Nucleus accumbens (tissue), 56 donors: ENCODE measurements at places on chromosomes 4 and X.

DNA sequence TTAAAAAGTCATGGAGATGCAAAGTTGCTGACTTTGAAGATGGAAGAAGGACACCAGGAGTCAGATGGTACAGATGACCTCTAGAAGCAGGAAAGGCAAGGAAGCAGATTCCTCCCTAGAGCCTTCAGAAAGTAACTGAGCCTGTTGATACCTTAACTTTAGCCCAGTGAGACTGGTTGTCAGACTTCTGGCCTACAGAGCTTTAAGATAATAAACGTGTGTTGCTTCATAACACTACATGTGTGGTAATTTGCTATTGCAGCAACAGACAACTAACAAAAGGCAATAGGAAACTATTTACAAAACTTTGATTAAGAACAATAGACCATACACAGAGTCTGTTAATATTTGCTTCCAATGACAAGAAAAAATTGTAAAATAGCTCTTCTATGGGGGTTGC is 102.0 kb upstream of the USP38 start:
- DNase-seq, result no peak

DNA sequence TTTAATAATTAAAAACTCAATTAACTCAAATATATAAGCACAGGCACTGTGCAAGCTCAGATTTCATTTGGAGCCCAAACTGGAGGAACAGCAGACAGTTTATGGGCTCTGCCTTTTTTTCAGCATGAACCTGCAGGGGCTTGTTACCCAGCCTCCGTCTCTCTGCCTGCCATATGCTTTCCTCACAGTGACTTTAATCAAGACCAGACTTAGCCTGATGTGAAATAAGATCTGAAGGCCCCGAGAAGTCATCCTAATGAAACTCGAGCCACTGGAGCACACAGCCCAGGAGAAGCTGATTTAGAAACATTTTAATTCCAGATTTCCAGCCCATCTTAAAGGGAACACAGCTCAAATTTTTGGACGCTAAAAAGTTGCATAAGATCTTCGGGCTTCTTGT is 55.6 kb downstream of the SPATA18 start:
- DNase-seq, result no peak

GRCh38 chrX:95318882-95319281 is 1365.8 kb upstream of the DIAPH2 start:
- DNase-seq, result no peak

GRCh38 chr4:15043922-15044321 is 41.6 kb downstream of the CPEB2 start:
- no peak for DNase-seq

- no peak for DNase-seq
These were observed 75.9 kb downstream of the SPATA18 start for GRCh38 chr4:52126966-52127365.

DNA sequence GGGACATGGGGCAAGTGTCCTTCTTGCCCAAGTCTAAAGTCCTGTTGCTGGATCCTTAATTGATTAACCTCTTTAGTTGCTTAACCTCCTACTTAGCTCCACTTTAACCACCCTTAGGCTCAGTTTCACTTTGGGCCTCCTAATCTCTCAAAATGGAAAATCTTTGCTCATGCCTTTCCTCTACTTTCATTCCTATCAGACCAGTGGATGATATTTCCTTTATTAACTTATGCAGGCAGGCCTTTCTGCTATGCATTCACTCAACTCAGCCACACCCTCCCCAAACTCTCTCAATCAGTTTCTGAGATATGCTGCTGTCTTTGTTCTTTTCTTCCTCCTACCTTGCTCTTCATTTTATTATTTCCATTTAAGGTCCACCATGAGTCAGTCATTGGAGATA is 14.4 kb upstream of the ARSJ start:
- no peak for DNase-seq
